ENCODE measurements at places on chromosomes 5 and 9. TPM values are rescaled to one million over a fixed set of nuclear protein-coding genes. Genes with fewer than 3 reads are reported as not detected.

Gene NKD2
- 12.7 TPM for total RNA-seq

Gene GGTA1
- total RNA-seq = 9.6 TPM

Gene CDH6
- 6.9 TPM for total RNA-seq

Gene CENPK
- total RNA-seq = 20.3 TPM

Gene TTLL11
- total RNA-seq = 6.7 TPM

Gene RNF183
- total RNA-seq = 0.20 TPM

Gene AGXT2
- not detected for total RNA-seq

Gene SLC24A2
- 0.30 TPM for total RNA-seq

Gene GABRA1
- not detected for total RNA-seq

Gene RMRP
- total RNA-seq = 94,985 TPM

Gene RFESD
- total RNA-seq = 6.7 TPM

DNA sequence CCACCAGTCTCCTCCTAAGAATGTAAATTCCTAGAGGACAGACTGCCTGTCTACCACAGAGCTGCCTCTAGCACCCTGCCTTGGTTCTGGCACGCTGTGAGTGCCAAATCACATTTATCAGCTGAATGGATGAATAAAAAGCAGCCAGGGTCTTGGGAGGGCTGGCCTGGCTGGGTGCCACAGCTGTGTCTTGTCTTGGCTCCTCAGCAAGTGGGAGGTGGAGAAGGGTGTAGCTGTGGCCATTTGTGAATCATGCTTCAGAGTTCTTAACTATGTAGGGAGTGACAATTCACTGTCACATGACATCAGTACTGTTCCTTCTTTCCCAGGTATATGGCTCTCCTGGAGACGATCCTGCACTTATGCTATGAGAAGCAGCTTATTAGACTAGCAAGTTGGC is 70.6 kb downstream of the DCP2 start:
- no peak for DNase-seq

DNA sequence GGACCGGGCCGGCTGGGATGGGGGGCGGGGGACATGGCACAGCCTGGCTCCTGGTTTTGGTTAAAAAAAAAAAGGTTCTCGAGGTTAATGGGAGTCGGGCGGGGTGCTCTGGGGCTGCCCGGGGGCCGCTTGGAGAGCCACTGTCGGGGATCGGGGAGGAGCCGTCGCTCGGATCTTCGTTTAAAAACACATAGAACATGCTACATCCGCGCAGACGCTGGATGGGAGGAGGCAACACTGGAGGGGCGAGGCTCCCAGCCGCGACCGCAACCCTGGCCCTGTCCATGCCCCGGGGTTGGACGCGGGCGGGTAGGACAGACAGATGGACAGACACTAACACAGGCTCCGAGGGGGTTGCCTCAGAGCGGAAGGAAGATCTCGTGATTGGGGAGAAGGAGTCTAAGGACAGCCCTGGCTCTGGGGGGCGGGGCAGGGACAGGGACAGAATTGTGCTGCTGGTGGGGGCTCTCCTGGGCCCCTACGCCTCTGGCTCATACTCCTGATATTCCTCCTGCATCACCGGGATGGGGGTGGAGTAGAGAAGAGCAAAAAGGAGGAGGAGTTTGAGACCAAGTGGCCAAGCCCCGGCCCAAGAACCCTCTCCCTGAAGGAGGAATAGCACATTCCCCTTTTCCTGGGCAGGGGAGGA is 9.9 kb downstream of the SNCB start:
- DNase-seq = no peak

GRCh38 chr9:80292231-80292630 is 720.5 kb downstream of the TLE4 start:
- no peak for DNase-seq

DNA sequence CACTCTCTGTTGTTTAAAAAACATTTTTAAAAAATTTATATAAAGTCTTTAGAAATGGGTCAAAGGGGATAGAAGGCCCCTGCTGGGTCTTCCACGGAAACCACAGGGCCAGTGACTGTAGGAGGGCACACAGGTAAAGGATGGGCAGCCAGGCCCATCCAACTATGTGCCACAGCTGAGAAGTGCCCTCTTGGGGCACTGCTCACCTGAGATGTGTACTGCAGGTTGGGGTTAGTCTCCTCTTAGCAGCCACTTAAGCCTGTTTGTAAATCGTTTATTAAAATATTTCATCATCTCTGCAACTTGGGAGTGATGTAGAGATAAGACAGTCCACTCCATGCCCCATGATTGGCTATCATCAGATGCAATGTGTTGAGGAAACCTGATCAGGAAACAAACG is 222.4 kb downstream of the DIRAS2 start:
- no peak for DNase-seq

DNA sequence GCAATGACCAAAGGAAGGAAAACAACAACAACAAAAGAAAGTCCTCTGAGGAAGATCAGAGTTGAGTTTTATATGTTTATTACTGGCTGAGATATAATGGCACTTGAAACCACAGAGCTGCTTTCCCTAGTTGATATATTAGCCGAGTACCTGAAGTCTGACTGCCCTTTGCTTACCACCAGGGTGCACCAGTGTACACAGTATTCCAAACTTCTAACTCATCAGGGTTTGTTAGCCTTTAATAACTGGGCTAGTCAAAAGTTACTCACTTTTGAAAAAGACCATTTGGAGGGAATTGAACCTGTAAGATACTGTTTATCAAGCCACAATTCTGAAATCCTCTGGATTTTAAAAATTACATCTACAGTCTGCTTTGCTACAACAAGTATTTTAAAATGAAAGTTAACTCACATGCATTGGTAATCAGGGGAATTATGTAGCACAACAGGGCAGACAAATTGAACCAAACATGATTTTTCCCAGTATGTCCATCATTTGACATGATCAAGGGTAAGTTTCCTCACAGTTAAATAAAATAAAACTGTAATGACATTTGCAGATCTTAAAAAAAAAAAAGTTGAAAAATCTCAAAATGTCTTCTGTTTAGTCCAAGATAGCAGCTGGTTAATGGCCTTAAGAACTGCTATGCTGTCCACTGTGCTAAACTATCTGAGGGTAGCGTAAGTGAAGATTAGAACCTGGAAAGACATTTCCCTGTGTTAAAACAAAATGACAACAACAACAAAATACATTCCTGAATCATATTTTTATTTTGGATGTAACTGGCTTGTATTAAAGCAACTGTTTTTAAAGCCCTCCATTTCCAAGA is 57.3 kb upstream of the C6 start:
- DNase-seq = no peak

- peak; percentile 54 for DNase-seq
These were observed 46.0 kb downstream of the CRB2 start for GRCh38 chr9:123401879-123402513.

DNA sequence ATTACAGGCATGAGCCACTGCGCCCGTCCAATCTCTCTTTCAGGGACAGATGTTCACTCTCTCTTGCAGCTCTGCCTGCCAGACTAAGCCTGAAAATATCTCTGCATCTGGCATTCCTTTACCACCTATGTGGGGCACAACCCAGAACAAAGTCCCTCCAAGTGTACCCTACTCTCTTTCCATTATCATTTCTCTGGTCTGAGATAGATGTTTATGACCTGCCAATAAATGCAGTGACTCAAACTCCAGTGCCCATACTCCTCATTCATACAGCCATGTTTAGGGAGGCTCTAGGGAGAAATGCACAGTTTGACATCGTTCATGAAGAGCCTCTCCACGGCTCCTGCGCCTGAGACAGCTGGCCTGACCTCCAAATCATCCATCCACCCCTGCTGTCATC is at the start of gene BTNL3:
TSS of gene BTNL3 (plus strand) at position 255 of the 400 bp plus-strand sequence. CDS start 183 bp downstream, outside the sequence.
- no peak for DNase-seq

DNA sequence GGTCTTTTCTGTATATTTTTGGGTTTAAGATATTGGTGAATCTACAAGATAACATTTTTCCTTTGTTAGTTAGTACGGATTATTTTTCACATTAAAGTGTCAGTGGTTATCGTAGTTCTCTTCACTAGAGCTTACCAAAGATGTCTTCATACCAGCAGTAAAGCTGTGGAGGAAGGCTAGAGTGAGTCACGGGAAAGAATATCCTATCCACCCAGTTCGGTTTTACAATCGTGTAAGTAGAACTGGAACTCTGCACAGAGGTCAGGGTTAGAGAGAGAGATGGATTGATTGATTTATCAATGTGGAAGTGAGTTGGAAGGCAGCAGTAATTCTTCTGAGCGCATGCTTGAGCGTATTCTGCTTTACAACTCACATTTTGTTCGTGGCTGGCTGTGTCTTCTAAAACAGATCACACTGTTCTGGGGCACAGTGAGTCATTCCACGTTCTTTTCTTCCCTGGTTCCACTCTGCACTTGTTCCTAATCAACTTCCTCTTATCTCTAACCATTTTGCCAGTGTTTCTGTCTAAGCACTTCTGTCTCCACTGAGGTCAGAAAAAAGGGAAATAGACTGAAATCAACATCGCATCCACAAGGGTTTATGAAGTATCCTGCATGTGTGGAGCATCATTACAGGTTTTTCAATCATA is 86.5 kb upstream of the ARRDC3 start:
- no peak for DNase-seq

DNA sequence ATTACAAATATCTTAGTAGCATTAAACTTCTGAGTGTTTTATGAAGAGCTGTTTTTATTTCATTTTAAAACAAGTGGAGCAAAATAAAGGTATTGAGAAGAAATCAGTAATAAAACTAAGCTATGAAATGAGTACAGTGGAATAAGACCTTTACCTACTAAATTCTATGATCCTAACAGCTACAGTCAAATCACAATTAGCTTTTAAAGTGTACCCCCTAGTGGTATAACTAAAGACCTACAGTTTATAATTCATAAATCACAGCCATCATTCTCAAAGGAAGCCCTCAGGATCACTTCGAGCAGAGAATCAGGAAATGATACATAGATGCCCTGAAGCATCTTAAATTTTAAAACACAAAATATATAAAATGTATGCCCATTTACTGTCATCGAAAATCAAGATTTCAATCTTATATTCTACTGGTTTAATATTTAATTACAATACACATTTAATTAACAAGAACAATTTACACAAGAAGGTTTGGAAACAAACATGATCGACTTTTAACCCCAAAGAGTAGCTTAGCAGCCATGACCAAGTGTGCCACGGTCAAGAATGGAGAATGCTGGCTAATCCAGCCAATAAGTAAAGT is 12.3 kb downstream of the CCNH start:
- no peak for DNase-seq

GRCh38 chr5:83401122-83401731 is 70.3 kb upstream of the VCAN start:
- DNase-seq = no peak

- no peak for DNase-seq
These were observed 9.9 kb downstream of the HNRNPAB start for GRCh38 chr5:178214160-178214803.

DNA sequence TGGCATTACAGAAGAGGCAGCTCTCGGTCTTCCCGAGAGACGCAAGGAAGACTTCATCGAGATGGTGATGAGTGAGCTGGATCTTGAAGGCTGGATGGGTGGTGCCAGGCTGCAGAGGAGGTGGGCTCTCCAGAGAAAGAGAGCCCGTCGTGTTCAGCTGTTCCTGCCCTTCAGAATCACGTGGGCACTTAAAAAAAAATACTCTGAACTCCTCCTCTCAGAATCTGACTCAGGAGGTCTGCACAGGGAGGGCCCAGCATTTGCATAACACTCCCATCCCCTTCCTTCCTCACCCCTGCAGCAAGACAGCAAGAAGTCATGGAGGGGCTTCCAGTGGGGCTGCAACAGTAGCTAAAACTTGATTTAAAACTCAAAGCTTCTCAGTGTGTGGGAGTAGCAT is 203.0 kb downstream of the ATPSCKMT start:
- DNase-seq = no peak

DNA sequence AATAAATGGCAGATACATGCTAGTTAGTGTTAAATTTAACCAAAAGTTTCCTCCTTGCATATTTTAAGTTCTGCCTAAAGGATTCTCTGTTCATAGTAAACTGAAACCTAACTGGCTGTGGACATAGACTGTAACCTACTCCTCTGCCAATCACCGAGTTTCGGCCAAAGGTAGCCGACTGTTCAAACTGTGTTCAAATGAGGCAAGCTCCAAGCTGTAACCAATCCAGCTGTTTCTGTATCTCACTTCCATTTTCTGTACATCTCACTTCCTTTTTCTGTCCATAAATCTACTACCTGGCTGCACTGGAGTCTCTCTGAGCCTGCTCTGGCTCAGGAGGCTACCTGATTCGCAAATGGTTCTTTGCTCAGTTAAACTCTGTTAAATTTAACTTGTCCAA is 44.1 kb downstream of the KCNV2 start:
- no peak for DNase-seq

DNA sequence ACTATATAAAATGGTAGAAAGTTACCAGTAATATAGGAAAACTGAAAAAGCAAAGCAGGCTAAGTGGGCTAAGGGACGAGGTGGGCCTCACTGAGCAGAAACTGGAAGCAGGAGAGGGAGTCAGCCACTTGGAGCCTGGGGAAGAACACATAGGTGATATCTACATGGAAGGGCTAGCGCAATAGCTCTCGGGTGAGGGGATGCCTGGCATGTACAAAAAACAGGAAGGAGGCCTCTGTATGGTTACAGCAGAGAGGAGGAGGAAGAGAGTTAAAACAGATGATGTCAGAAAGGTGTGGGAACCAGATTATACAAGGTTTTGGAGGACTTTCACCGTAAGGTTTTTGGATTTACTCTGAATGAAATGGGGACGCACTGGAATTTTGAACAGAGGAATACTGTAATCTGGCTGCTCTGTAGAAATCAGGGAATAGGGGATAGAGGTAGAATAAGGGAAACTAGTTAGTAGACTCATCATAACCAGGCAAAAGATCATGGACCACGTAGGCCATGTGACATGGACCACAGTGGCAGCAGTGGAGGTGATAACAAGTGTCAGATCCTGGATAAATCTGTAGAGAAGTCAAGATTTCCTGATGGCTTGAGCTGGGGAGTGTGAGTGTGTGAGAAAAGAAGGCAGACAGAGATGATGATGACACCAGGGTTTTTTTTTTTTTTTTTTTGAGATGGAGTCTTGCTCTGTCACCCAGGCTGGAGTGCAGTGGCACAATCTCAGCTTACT is 52.5 kb downstream of the FNBP1 start:
- DNase-seq = no peak

DNA sequence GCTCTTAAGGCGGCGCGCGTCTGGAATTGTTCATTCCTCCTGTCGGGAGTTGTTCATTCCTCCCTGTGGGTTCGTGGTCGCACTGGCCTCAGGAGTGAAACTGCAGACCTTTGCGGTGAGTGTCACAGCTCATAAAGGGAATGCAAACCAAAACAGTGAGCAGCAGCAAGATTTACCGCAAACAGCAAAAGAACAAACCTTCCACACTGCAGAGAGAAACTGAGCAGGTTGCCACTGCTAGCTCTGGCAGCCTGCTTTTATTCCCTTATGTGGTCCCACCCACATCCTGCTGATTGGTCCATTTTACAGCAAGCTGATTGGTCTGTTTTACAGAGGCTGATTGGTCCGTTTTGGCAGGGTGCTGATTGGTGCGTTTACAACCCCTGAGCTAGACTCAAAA is 1365.3 kb upstream of the WWC1 start:
- DNase-seq = no peak

DNA sequence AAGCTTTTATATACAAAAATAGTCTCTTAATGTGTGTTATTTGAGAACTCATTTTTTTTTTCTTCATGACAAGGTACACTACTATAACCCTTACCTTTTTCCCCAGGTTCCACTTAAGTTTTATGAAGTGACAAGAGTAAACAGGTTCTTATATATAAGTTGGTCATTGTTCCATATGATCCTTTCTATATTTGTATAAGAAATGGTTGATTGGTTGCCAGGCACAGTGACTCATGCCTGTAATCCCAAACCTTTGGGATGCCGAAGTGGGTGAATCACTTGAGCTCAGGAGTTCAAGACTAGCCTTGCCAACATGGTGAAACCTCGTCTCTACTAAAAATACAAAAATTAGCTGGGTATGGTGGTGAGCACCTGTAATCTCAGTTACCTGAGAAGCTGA is 108.3 kb downstream of the PCSK1 start:
- DNase-seq = no peak

GRCh38 chr9:33177639-33178038 is 10.5 kb upstream of the B4GALT1 start:
- DNase-seq = no peak
